ENCODE measurements at places on chromosomes 1 and 21.

DNA sequence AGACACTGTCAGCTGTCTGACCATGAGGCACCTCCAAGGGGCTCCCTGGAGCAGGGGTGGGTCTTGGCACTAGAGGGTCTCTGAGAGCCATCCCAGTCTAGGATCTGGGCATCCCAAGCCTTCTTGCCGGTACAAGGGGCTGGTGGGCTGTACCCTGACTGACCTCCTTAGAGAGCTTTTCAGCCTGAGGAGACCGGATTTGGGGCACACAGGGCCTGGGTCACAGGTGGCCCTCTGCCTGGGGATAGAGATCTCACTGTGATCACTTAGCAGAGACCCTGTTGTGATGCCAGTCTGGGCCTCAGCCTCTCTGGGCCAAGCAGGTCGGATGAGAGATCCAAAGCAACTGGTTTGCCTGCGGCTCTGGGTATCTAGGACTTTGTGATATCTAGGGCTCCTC, 227.2 kb downstream of the TRABD2B start:
- DNase-seq, result no peak

DNA sequence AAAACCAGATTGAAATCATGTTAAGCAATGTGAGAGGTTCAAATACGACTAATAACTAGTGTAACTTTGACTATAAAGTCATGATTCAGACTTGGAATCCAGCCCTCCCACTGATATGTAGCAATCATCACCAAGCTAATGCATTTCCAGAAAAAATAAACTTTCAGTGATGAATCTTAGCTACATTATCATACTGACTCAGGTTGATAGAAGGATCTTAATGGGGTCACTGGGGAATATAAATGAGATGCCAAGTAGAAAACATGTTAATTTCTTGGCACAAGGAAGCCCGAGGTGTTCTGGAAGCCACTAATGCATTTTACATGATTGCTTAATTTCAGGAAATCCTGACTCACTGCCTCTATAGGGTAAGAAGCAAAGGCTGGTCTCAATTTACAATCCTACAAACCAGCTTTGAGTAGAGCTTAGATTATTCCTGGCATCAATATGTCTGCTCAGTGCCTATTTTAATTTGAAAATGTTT, 67.7 kb downstream of the SELENOF start:
- no peak for DNase-seq

- no peak for DNase-seq
These were observed 845.6 kb downstream of the ADGRL2 start for GRCh38 chr1:82646336-82646735.

GRCh38 chr1:191346381-191346780, 811.9 kb upstream of the RGS18 start:
- no peak for DNase-seq

DNA sequence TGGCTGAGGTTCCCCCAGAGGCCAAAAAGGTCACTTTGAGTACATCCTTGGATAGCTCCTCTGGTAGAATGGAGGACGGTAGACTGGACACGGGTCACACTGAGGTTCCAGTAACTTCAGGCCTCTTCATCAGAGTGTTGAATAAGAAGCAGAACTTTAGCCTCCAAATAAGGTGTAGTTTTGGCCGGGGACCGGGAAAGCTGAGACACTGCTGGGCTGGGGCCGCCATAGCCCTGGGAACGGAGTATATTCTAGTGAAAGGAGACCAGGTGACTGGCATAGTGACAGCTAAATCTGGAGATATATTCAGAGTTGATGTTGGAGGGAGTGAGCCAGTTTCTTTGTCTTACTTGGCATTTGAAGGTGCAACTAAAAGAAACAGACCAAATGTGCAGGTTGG, 84.1 kb downstream of the EVA1C start:
- no peak for DNase-seq

DNA sequence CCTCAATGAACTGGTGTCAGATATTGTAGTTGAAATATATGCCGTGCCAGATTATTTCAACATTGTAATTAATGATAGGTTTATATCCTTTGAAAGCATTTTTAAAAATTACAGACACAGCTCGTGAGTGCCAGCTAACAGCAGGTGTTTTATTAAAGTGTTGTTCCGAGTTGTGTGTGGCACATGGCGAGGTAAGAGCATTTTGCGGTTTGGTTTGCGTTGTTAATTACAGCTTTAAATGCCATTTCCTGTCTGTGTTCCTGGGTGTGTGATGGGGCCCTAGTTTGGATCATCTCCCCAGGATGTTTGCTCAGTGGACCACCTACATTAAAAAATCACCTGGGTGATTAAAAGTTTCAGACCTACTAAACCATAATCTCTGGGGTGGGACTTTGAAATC, 97.4 kb downstream of the PRDM2 start:
- DNase-seq, result no peak

GRCh38 chr1:193614817-193615216, 428.4 kb upstream of the B3GALT2 start:
- no peak for DNase-seq

- DNase-seq, result no peak
These were observed 205.6 kb upstream of the GJB5 start for GRCh38 chr1:34549199-34549598.

- DNase-seq, result peak; percentile 45
These were observed 90.8 kb upstream of the CCDC190 start for GRCh38 chr1:162951553-162952315.

GRCh38 chr1:240878631-240879030, 266.7 kb upstream of the GREM2 start:
- no peak for DNase-seq

GRCh38 chr1:177223359-177223758, 52.6 kb downstream of the BRINP2 start:
- DNase-seq, result no peak

DNA sequence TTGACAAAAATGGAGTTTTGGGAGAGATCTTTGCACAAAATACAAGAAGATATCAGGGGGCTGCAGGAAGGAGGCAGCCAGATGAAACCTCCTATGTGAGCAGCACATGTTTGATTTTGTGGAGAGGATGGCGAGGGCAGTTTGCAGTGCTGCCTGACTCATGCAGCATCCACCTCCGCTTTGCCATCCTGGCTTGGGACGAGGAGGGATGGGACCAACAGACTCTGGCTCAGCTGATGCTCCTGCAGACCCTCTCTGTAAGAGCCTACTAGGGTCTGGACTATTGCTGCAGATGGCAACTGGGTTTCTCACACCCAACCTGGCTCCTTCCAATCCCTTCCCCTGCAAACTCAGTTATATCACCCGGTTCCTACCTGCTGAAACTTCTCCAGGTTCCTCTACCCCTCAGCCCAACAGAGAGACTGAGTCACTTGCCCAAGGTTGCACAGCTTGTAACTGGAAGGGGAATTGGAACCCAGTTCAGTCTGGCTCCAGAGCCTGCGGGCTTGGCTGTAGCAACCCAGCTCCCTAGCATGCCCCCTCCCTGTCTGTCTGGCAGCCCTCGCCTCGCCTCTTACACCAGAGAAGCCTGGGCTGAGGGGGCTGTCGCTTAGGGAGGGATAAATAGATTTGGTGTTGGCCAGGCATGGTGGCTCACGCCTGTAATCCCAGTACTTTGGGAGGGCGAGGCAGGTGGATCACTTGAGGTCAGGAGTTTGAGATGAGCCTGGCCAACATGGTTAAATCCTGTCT, 205.8 kb downstream of the PTPRU start:
- no peak for DNase-seq

GRCh38 chr1:116345843-116346242, 27.2 kb upstream of the ATP1A1 start:
- no peak for DNase-seq

DNA sequence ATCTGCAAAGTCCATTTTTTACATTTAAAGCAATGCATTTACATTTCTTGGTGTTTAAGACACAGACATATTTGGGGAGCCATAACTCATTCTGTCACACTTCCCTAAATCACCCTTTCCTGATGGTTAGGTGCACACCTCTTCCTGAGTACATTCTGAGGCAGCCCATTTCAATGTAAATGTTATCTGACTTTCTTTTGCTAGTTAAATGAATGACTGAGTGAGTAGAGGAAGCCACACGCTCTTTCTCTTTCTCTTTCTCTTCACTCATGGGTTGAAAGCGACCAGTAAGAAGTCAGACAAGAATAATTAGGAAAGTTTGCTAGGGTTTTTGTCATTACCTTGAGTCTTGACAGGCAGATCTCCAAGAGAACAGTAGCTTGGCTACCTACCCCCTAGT, 143.1 kb downstream of the S1PR1 start:
- peak; percentile 82 for DNase-seq

- DNase-seq, result no peak
These were observed 7.6 kb downstream of the DNMT3L start for GRCh38 chr21:44253832-44254710.

DNA sequence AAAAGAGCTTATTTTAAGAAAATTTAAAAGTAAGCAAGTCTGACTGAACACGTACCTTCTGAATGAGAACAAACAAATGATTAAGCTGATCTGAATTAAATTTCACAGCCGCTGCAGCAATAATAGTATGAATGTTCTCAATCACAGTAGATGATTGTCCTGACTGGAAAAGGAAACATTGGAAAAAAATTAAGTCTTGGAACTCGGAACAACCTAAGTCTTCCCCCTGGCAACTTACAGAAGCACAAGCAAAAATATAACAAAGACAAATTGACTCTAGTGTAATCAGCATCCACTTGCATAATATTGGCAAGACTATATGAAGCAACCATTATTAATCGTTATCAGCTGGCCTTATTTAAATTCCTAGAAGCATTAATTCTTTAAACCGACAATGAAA, 60.5 kb downstream of the USP24 start:
- no peak for DNase-seq

DNA sequence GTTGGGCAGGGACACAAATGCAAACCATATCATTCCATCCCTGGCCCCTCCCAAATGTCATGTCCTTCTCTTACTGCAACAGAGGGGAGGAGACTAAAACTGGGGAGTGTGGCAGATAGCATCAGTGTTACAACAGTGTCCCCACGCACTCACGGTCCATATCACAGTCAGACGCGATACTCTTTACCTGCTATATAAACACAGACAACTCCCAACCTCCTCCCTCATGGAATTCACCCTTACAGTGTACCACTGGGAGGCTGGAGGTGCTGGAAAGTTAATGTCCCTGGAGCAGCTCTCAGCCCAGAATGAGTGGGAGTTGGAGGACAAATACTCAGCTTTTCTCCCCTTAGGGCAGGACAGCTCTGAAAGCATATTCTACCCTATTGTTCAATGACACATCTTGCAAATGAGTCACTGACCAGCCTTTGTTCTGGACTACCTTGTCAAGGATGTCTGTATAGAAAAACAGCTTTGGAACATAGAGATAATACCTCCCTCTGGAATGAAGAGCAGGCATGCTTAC, 445.9 kb downstream of the SETD4 start:
- no peak for DNase-seq

- DNase-seq, result no peak
These were observed 24.9 kb upstream of the CR1L start for GRCh38 chr1:207619871-207620542.

DNA sequence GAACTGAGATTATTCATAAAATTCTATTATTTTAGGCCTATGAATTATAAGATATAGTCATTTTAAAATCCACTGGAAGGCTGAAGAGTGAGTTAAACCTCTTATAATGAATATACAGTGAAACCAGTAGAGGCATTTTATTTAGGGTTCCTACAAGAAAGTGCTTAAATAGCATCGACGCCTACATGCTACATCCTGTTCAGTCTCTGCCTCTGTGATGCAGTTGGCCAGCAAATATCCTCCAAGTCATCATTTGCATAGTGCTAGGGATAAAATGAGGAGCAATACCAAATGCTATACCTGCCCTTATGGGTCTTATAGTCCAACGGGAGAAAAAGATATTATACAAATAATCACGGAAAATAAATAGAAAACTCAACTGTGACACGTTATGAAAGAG, 59.6 kb downstream of the EDEM3 start:
- DNase-seq, result no peak

GRCh38 chr1:154429118-154429517, 24.0 kb downstream of the IL6R start:
- no peak for DNase-seq

- no peak for DNase-seq
These were observed 2.3 kb downstream of the HIPK1 start for GRCh38 chr1:113931451-113931851.

- DNase-seq, result no peak
These were observed 10.6 kb downstream of the HEYL start for GRCh38 chr1:39628807-39629350.

GRCh38 chr21:21196087-21196486, 197.9 kb downstream of the NCAM2 start:
- DNase-seq, result no peak

DNA sequence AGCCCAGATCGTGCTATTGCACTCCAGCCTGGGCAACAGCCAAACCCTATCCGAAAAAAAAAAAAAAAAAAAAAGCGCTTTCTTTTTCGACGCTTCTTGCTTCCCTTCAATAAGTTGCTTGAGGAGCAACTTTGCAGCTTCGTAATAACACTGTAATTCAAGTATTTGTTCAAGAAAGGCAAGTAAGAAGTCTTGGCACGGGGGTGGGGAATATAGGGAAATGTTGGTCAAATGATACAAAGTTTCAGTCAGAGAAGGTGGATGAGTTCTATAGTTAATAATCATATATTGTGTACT, 871 bp upstream of the PSMA5 start:
- no peak for DNase-seq

DNA sequence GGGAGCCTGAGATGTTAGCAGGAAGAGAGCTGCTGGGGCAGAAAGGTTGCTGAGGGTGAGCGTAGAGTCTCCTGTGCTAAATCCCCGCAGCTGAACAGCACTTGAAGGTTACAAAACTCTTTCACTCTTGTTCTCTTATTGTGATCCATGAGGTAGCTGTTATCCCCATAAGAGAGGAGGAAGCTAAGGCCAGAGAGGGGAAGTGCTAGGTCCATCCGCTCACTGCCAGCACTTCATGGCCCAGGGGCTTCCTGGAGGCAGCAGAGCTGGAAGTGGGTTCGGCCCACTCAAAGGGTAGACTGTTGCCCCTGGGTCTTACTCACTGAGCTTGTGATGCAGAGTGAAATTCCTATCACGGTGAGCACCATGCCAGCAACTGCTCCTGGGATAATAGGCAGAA, 5.6 kb downstream of the TMEM234 start:
- DNase-seq, result no peak

- DNase-seq, result no peak
These were observed 55.9 kb downstream of the OLIG1 start for GRCh38 chr21:33125680-33126375.

- DNase-seq, result no peak
These were observed 292.8 kb upstream of the VAMP3 start for GRCh38 chr1:7478142-7478790.

DNA sequence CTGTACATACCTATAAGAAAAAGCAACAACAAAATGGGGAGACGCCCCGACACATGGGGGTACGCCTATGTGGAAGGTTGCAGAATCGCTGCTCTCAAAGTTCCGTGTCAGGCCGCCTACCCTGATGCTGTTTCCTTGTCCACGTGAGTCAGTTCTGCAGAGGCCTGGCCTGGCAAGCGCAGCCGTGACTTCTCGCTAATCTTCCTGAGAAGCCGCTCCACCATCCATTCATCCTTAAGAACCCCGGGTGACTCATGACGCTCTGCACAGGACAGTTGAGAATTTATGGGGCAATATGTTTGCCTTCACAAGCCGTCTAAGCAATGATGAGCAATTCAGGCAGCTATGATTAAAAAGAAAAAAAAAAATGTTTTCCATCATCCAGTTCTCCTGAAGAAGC, 122.3 kb upstream of the TMPRSS2 start:
- DNase-seq, result no peak

Measured in GM12864 (cell line).